8988T (cell line): ENCODE measurements at places on chromosomes 3 and 15.

DNA sequence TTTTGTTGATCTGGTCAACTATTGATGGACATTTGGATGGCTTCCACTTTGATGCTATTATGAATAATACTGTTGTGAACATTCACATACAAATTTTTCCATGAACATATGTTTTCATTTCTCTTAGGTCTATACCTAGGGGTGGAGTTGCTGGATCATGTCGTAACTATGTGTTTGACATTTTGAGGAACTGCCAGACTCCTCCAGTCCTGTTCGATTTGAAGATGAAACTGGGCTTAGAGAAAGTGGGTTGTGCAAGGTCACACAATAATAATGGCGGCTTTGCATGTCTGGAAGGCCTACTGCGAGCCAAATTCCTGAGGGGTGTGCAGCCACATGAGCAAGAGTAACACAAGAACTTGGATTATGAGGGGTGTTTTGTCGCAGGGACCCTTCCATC, 2.6 kb downstream of the TSEN2 start:
- no peak for DNase-seq

GRCh38 chr3:112394003-112394640, 61.2 kb downstream of the CD200 start:
- DNase-seq, result no peak

- peak; percentile 81 for DNase-seq
These were observed 96.3 kb upstream of the DLG1 start for GRCh38 chr3:197394464-197395321.

GRCh38 chr3:33439546-33440327, 468 bp downstream of the UBP1 start:
- DNase-seq, result peak; percentile 46

- DNase-seq, result no peak
These were observed 309.7 kb upstream of the RBMS3 start for GRCh38 chr3:28971156-28971555.

DNA sequence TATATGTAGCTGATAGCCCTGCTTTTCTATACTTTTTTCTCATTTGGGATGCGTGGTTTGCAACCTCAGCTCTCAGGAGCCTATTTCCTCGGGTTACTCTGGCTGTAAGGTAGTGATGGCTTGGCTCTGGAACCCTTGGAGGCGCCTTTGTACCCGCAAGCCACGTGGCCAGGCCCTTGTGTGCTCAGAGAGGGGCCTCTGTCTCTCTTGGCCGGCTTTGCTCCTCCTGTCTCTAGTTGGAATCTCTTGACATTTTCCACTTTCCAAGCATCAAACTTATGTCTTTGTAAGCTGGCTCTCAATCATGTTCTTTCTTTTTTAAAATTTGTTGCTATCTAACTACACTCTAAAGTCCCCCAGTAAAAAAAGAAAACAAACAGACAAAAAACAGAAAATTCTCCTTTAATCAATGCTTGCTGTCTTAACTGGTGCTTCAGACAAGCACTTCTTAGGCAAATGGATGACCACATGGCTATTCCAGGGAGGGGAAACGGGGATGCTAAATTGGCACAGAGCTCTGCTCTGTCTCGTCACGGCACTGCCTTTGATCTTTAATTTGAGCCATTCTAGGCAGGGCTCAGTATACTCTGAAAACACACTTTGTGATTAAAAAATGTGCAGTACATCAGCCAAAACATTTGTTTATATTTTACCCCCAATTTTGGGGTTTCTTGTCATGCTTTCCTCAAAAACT, 180.4 kb upstream of the NR2E3 start:
- no peak for DNase-seq
